MM.1S (cell line): ENCODE measurements at places on chromosomes 7 and 10.

DNA sequence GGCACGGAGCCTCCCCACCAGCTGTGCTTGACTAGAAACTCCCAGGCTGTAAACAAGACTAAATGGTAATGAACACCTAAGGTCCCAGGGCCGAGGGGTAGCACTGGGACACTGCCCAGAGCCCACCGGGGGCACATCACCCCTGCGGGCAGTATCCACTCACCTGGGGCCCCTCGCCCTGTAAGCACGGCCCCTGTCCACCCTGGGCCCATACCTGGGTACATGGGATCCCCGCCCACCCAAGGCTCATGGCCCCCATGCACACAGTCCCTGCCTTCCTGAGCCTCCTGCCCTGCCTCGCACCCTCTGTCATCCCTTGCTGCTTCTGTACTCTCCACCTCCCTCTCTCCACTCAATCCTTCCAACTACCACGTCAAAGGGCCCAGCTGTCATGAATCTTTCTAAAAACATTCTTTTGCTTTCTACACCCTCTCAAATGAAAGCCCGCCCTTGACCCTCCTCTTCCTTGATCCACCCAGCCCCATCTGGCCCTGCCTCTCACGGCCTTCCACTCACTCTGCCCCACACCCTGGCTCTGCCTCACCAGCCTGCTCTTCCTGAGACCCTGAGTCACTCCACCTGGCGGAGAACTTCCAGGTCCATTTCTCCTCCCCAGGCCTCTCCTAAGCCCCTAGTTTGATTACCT lies 173.1 kb downstream of the PARD3 start:
- no peak for DNase-seq

- no peak for DNase-seq
These were observed 184.6 kb downstream of the HIBADH start for GRCh38 chr7:27478084-27478483.

DNA sequence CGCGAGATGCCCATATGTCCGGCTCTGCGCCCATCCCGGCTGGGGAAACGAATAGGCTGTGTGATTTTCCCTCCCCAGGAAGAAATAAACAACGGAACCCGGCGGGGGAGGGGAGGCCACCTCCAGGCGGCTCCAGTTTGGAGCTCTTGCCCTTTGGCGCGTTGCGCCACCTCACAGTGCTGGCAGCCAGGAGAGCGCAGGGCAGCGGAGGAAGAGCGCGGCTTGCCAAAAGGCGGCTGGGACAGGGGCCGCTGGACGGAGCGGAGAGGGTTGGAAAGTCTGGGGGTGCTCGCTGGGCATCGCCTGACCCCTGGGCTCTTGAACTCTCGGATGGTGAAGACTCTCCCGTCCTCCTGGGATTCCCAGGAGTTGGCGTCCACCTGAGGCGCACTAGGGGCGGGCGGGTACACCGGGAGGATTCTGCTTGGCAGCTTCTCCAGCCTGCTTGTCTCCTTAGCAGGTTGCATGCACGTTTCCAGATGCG lies 5.3 kb upstream of the NEUROG3 start:
- no peak for DNase-seq

DNA sequence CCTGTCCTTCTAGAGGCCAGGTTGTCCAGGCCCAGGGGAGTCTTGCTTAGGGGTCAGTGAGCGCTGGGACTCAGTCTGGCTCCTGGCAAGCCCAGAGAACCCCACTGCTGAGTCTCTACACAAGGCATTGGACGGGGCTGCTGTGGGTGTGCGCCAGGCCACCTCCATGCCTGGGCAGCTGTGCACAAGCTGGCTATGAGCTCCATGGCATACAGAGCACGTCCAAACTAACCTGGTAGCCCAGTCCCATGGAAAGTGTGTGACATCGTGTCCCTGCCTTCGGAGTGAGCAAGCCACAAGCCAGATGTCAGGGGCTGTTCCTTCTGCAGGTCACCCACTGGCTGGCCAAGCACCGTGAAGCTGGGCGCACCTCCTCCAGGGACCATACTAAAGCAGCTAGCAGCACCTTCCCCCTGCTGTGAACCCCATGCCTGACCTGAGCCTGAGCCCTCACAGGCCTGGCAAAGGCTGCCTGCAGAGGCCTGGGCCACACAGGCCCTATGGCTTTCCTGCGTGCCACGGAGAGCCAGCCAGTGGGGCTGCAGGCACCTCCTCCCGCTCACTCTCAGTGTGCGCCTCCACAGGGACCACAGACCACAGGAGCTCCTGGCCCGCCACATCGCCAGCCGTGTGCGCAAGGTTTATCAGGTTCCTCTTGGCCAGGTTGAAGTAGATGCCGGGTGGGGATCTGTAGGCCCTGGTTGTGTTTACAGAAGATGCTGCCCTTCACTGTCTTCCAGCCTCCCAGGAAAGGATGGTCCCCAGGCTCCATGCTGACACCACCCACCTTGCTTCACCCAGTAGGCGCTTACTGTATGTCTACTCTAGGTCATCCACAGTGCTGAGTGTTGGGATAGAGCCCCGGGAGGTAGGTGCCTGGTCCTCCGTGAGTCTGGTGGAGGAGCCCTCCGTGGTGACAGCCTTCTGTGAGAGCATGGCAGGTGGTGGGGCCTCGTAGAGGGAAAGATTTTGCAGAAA lies 219.7 kb downstream of the EBF3 start:
- no peak for DNase-seq

DNA sequence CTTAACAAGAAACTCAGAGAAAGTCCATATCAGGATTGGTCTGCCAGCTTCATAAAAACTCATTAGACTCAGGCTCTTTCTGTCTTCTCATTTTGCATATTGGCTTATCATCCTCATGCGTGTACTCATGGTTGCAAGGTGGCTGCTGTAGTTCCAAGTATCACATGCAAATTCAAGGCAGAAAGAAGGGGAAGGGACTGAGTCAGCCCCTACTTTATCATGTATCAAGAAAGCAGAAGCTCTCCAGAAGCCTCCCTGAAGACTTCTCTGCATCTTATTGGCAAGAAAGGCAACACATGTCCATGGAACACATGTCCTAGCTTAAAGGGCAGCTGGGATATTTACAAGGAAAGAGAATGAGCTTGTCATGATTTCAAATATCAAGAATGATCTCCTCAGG lies 19.4 kb upstream of the EZH2 start:
- DNase-seq, result no peak

DNA sequence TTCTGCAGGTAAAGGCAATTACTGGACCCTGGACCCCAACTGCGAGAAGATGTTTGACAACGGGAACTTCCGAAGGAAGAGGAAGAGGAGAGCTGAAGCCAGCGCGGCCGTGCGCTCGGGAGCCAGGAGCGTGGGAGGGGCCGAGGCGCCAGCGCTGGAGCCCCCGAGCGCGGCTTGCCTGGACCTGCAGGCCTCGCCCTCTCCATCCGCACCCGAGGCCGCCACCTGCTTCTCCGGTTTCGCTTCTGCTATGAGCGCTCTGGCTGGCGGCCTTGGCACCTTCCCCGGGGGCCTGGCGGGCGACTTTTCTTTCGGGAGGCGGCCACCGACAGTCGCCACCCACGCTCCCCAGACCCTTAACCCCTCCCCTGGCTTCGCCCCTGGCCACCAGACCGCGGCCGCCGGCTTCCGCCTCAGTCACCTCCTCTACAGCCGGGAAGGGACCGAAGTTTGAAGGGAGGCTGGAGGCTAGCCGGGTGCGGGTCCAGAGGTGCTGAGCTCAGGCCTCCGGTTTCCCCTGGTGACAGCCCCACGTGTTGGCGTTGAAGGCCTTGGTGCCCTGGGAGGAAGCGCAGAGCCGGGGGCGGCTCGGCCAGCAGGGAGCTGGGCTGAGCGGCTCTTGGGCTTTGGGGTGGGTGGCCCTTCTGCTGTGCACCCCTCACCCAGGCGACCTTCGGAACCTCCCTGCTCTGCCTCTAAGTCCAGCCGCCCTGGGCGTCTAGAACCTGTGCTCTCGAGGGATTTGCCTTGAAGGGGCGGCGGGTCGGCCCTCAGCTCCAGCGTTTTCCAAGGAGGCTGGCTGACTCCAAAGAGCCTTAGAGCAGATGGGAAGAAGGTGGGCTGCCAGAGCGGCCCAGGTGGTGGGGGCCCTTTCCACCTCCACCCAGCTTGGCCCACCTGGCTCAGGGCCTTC lies 1.8 kb downstream of the FOXI2 start:
- peak; percentile 71 for DNase-seq

DNA sequence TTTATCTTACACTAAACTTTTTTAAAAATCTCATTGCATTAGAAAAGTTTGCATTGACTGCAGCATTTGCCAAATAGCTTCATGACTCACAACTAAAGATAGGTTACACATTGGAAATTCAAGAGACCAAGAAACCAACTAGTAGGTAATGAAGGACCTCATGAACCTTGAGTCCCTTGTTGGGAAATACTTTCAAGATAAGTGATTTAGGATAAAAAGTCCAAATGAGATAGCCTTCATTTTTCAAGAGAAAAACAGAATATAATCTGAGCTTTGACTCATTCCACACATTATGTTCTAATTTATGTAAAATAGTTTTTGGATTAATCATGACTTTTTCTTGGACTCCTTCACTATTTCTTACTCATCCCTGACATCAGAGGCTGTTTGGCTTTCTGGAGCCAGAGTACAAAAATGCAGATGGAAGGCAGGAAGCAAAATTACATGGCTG lies 13.1 kb upstream of the LIPF start:
- no peak for DNase-seq

DNA sequence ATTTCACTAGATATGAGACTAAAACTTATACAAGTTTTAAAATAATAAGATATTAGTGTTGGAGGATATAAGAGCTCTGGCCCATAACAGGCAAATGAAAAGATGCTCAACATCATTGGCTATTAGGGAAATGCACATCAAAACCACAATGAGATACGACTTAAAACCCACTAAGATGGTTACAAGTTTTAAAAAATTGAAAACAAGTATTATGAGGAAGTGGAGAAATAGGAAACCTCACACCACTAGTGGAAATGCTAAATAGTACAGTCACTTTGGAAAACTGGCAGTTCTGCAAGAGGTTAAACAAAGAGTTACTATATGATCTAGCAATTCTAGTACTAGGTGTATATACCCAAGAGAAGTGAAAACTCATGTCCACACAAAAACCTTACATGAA lies 17.2 kb downstream of the PANK1 start:
- no peak for DNase-seq

DNA sequence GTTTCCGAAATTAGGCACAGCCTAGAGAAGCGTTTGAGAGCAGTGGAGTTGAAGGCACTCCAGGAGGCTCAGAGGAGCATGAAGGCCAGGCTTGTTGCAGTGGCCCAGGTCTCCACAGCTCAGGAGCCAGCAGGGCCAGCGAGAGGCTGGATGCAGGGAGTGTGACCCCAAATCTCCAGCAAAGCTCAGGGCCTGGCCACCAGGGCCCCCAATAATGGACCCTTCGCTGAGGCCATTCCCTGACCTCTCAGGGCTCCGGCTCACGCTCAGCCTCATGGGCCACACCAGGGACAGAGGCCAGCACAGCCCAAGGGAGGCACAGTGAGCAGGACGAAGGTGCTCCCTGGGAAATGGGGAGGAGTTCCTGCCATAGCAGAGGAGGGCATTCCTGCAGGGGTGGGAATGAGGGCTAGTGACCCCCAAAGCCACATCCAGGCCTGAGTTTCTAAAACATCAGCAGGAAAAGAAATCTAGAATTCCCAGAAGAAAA lies 47.5 kb downstream of the EBF3 start:
- DNase-seq, result no peak

GRCh38 chr7:116527521-116527920 lies 2.7 kb downstream of the CAV1 start:
- DNase-seq, result no peak

DNA sequence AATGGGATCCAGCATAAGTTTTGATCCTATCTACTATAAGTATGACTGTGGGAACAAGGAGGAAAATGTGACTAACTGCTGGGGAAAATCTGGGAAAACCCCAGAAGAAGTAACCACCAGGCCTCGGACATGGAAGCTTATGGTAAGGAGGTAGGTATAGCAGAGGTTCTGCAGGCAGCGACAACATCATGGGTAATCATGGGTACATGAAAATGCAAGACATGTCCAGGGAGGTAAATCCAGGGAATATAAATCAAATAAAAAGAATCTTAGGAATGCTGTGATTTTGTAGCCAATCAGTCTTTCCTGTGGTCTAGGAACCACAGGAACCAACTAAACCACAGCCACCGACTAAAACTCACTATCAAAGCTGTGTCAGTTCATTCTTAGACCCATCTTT lies 168.3 kb upstream of the NPY start:
- DNase-seq, result no peak

DNA sequence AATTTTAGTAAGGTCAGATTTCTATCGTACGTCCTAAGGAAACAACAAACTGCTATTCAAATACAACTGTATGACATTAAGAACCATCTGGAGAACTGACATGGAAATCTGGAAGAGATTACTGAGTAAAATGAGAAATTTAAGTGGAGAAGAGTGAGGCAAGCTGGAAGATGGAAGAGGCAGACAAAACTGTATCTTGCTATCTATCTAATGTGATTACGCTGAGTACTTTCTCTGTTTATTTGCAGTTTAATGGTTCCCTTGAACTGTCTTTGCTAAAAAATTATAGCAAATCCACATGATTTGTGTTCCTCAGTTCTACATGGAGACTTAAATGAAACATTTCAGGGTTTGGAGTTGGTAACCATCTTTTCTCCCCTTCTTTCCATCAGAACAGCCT lies 927.1 kb upstream of the MBL2 start:
- DNase-seq, result no peak

GRCh38 chr7:42671627-42672026 lies 240.2 kb downstream of the C7orf25 start:
- no peak for DNase-seq

DNA sequence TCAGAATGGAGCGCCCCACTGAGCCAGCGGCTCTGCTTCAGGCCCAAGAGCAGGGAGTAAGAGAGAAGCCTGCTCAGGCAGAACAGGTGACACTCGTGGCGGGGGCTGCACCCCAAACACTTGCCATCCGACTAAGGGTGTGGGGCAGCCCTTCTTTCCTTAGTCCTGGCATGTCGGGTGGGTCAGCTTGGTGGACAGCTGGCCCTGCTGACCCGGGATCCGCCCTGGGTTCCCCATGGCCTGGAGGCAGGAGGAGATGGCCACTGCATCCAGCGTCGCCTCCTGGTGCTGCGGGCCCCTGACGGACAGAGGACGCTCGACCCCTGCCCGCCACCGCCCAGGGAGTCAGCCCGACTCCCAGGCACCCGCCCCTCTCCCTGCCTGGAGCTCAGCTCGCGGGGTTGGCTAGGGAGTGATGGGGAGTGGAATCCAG lies 1.2 kb upstream of the PAOX start:
- DNase-seq, result no peak

DNA sequence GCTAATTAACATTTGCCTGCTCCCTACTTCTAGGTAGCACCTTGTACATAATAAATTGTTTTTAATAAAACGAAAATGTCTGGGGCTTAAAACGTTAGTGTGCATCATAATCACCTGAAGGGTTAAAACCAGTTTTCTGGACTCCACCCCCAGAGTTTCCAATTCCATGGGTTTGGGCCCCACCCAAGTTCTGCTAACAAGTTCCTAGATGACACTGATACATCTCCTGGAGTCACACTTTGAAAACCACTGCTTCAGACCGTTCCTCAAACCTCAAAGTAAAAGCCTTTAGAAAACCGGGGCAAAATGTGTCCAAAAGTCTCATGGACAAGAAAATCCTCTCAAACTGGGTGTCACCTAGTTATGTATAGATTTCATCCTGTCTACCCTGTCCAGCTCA lies 9.3 kb downstream of the OSBPL3 start:
- DNase-seq, result no peak

- no peak for DNase-seq
These were observed 24.8 kb downstream of the CDCA7L start for GRCh38 chr7:21920936-21921335.
